ENCODE measurements at places on chromosomes 13 and 19.

GRCh38 chr13:27658546-27658945 is 36.9 kb downstream of the POLR1D start:
- no peak for DNase-seq

DNA sequence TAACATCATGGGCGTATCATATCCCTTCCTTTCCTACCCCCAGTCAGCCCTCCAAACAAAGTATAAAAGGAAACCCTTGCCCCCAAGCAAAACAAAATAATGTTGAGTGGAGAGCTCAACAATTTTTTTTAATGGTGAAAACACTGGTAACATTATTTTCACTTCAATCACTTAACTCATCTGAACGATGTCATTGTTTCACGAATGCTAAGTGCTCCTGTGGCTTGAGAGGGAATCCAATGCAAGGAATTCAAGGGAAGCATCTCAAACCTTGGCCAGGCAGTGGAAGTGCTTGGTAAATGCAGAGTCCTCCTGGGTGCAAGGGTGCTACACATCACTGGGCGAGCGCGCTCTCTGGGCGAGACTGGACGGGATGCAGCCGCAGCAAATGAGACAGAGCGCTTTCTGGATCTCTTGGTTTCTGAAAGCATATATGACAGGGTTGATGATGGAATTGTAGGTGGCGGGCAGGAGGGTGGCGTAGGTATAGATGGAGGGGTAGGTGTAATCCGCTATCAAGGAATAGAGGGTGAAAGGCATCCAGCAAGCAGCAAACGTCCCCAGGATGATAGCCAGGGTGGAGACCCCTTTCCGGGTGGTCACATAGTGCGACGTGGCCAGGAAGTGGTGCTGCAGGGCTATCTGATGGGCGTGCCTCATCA is 2.0 kb downstream of the GPR12 start:
- no peak for DNase-seq

DNA sequence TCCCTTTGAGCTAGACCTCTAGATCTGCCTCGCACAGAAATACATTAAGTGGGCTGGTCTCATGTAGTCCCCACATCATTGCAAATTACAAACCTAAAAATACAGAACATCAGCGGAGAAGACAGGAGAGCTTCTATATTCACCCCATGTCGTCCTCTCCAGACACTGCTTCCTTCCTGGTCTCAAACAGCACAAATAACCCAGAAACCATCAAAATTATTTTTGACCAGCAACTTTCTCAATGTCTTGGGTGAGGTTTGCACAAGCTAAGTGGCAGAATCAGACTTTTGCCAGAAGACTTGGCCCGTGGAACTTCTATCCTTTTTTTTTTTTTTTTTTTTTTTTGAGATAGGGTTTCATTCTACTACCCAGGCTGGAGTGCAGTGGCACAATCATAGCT is 28.2 kb downstream of the CLEC17A start:
- DNase-seq: no peak

DNA sequence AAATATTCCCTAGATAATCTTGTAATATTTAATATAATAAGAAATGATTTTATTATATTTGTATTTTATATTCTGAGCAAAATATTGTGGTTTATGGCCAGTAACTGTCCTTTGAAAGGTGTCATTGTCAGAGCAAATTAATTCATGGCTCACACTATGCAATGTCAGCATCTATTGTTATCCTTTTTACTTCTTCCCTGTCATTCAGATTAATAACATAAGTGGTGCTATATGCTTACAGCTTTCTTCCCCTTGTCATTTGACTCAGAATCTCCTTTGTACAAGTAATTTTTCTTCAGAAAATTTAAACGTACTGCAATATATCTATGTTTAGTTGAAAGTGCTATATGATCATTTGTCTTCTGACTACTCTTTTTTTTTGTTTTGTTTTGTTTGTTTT is 1738.2 kb upstream of the MIR17HG start:
- DNase-seq: no peak

GRCh38 chr19:17685451-17686022 is 2.6 kb downstream of the UNC13A start:
- no peak for DNase-seq

Measured in right kidney (tissue), 9 donors.